ENCODE measurements at places on chromosomes 1 and 21.

DNA sequence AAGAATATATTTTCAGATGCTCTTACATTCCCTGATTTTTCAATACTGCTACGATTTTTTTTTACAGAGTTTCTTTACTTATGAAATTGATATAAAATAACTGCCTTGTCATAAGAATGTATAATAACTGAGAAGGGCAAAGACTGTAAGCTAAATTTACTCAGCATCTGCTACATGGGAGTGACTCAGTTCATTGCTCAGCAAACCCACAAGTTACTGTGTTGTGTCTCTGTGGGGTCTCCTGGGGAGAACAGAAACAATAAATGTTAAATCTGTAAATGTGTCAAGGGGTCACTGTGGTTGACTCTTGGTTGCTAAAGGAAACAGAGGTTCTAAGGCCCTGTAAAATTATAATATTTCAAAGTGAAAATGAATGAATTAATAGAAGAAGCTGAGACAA is 210.3 kb upstream of the CACYBP start:
- DNase-seq: no peak

DNA sequence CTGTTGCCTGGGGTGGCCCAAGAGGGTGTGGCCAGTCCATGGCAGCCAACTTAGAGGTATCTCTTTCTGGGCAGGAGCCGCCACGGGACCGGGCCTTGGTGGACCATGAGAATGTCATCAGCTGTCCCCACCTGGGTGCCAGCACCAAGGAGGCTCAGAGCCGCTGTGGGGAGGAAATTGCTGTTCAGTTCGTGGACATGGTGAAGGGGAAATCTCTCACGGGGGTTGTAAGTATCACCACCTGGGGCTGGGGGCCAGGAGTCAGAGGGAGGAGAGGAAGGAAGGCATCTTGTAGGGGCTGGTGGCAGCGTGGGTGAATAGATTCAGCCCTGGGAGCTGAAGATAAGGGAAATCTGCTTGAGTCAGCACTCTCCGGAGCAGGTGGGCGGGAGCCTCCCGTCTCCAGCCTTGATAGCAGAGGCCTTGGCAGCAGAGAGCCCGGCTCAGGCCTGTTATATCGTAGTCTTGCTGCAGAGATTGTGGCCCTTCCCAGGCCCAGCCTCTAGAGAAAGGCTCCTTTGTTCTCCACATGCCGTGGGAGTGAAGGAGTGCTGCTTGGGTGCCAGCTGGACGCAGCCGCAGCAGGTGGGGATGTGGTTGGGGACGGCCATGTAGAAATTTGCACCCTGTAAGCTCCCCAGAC is 25.4 kb downstream of the PHGDH start:
- no peak for DNase-seq

- DNase-seq: no peak
Observed at GRCh38 chr1:78054559-78054958, 8.8 kb downstream of the GIPC2 start.

GRCh38 chr1:66576645-66577044 is 42.7 kb downstream of the SGIP1 start:
- no peak for DNase-seq

GRCh38 chr21:22842875-22843274 is 1844.7 kb downstream of the NCAM2 start:
- DNase-seq: no peak

GRCh38 chr1:16984717-16985116 is 4.3 kb upstream of the MFAP2 start:
- DNase-seq: no peak

GRCh38 chr1:205633421-205633976 is 1.7 kb upstream of the ELK4 start:
- no peak for DNase-seq

- no peak for DNase-seq
Observed at GRCh38 chr1:202072211-202072765, 50.4 kb upstream of the GPR37L1 start.

GRCh38 chr1:157595356-157595755 is 2.5 kb downstream of the FCRL4 start:
- DNase-seq: no peak

DNA sequence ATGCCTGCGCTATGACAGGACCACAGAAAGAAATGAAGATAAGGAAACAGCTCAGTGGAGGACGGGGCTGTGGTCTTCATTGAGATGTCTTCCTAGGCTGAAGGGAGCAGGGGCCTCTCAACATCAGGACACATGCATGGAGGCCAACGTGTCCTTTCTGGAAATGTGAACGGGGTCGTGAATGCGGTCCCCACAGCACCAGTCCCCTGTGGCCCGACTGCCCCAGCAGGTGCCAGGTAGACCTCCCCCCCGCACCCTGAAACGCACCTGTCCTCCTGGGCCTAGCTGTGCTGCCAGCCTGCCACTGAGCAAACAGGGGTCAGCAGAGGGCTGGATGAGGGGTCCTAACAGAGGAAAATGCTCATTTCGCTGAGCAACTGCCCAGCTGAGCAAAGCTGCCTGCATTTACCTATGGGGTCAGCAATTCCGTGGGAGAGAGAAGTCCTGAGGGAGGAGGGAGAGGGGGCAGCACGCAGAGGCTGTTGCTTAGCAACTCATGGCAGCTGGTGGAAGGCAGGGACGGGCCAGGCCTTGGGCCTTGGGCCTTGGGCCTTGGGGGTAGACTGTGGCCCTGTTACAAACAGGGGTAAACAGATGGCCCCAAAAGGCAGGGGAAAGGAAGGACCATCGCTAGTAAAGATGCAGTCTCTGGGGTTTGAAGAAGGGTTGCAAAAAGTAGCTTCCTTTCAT is 77.4 kb downstream of the NPHP4 start:
- no peak for DNase-seq

GRCh38 chr1:8965121-8965820 is 19.6 kb downstream of the CA6 start:
- DNase-seq: no peak

DNA sequence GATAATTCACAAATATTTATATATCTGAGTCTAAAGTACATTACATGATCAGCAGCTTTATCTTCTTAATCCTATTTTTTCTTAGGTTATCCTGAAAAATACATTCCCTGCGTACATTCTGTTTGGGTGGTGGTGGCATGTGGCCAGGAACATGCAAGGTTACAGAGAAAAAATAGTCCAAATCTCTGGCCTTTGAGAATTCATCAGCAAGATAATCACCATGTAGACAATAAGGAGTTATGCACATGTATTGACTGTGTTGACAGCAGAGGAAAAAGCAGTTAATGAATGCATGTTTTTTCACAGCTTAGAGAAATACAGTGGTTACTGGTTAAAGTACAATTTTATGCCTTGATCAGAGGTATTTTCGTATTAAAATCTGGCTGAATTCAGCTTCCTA is 49.0 kb downstream of the ABCA4 start:
- DNase-seq: no peak

GRCh38 chr1:2133879-2134215 is 60.7 kb downstream of the FAAP20 start:
- no peak for DNase-seq

DNA sequence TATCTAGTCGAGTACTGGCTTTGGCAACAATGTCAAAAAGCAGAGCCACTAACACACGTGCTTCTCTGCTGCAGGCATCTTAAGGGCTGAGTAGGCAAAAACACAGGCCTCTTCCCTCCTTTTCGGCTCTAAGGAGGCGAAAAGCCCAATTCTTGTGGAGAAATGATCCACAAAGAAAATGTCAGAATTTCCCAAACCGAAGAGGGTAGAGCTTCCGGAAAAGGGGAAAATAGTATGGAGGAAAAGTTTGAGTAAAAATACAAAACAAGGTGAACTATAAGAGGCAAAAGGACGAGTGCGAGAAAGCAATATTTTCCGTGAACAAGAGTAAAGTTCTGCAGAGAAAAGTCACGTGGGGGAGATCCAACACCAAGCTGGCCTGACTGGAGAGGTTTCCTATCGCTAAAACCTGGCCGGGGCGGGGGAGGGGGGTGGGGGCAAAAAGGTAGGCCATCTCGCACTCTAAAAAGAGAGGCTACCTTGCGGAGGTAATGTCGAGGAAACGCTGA is 551 bp downstream of the ZRANB2 start:
- DNase-seq: no peak

GRCh38 chr21:42356046-42356445 is 5.3 kb upstream of the TFF2 start:
- no peak for DNase-seq

- no peak for DNase-seq
Observed at GRCh38 chr1:85935234-85935633, 221.3 kb downstream of the COL24A1 start.

- DNase-seq: no peak
Observed at GRCh38 chr1:107467811-107468210, 327.0 kb downstream of the NTNG1 start.

- no peak for DNase-seq
Observed at GRCh38 chr1:227428803-227429202, 110.5 kb upstream of the CDC42BPA start.

- no peak for DNase-seq
Observed at GRCh38 chr1:18893120-18893519, 9.2 kb downstream of the ALDH4A1 start.

DNA sequence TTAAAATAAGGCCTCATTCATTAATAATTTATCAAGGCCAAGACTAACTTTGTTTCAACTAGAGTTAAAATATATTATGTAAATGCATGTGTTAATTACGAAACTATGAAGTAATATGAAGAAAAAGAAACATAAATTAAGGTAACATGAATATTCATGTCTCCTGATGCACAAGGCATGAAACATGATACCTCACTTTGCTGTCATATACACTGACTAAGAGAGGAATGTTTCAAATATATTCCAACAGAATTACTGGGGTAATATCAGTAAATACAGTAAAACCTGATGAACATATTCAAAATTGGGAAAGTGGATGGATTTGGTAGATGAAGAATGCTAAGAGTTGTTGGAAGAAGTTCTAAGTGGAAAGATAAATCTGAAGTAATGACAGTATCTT is 274.6 kb downstream of the LRRC7 start:
- no peak for DNase-seq

All from GM12892 (cell line).